ENCODE measurements at places on chromosomes 11 and 22.

DNA sequence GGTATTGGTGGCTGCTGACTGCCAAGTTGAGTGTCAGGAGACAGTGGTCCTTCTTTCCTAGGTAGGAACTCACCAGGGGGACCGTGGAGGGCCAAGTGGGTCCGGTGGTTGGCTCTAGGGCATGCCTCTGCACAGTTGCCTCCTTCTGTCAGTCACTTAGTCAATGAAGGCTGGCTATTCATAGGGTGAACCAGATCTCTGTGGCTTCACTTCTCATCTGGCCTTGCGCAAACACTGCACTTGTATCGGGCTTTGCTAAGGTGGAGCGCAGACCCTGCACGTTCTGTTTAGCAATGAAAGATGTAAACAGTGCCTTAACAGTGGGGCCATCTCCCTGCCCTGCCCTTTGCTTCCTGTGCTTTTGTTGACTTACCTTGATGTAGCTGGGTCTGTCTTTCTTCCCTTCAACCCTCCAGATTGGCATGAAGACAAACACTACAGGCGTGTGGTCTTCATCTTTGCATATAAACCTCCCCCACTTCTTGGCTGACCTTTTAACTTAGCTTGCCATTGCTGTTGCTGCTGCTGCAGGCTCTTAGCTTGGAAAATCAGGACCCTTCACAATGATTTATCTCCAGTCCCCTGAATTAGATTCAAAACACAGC lies 6.7 kb upstream of the SORL1-AS1 start:
- no peak for DNase-seq

GRCh38 chr22:43462701-43463100 lies 50.9 kb downstream of the MPPED1 start:
- DNase-seq: no peak

GRCh38 chr22:27073601-27074425 lies 416.4 kb downstream of the MIAT start:
- peak; percentile 54 for DNase-seq

DNA sequence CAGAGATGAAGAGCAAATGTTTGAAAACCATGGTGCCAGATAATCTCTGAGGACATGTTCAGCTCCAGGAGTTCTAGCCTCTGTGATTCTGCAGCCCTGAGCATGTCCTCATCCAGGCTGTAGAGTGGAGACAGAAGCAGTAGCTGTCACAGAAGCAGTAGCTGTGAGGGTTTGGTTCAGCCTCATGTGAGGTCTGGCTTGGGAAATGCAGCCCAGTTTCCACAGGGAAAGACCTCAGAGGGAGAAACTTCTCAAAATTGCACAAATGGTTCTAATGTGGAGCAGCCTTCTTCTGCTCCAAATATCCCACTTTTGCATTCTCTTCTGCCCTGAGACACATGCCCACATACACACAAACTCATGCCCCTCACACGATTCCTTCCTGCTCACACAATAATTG lies 48.4 kb downstream of the DBX1 start:
- no peak for DNase-seq

DNA sequence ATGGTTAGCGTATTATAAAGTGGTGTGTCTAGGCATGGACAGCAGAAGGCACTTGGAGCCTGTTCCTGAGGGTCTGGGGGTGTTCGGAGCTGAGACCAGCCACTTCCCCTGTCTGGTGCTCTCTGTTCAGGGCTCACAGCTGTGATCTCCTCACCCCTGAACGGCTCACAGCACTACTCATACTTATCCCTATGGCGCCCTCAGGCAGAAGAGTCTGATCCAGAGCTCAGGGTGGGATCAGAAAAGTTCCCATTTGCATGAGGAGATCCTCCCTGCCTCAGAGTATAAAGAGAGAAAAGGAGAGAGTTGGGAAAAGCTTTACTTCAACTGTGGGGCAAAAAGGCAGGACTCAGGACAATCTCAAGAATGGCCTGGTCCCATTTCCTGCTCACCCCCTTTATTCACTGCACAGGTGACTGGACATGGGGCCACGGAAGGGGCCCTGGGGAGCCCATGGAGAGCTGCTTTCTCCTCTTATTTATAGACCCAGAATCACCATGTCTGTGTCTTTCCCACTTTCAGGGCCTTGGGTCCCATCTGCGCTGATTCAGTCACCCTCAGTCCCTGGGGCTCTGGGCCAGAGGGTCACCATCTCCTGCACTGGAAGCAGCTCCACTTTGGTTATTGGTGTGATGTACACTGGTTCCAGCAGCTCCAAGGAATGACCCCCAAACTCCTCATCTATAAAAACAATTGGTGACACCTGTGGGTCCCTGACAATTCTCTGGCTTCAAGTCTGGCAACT lies 97.0 kb upstream of the TOP3B start:
- no peak for DNase-seq

DNA sequence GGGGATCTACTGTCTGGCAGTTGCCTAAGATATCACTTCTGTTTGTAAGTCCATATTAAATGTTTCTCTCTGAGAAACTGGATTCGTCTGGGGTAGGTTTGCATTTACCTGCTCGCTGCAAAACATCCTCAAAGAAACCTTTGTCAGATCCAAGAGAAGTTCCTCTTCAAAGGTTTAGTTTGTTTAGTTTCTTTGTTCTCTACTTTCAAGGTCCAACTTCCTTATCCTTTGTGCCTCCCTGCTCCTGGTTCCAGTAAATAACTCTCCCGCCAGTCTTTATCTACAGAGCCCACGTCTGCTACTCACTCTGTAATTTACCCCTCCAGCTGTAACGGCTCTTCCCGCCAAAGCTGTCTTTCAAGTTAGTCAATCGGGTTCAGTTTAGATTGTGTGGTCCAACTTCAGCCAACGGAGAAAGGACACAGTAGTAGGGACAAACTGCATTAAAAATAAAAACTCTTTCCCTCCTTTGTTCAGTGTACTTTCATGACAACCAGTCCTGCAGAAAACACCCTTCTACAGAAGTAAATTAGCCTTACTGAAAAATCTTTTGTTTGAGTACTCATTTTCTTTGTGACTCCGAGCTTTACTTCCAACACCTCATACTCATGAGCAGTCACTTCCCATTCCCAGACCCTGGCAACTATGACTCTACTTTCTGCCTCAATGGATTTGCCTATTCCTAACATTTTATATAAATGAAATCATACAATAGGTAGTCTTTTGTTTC lies 41.0 kb downstream of the TMPRSS5 start:
- DNase-seq: no peak

- DNase-seq: no peak
Observed at GRCh38 chr22:27128461-27129085, 471.2 kb downstream of the MIAT start.

DNA sequence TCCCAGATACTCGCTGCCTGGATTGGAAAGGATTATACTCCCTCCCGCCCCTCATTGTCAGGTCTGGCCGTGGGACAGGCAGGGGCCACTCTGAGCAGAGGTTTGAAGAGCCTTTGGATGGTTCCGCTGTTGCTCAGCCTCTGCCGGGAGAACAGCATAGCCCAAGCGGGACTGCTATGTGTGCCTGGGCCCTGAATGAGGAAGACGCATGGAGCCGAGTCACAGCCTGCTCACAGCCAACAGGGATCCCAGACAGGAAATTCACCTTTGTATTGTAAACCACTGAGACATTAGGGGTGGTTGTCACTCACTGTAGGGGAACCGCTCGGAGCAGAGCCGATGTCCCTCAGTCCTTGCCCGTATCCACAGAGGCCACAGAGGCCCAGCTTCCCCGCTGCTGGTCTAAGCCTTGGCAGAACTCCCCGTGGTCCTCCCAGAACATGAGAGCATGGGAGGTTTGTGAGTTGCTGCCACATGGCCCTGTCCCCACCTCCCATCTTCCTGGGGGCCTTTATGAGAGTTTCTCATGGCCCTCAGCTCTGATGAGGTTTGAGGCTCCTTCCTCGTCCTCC lies 10.7 kb upstream of the FAM118A start:
- DNase-seq: no peak

DNA sequence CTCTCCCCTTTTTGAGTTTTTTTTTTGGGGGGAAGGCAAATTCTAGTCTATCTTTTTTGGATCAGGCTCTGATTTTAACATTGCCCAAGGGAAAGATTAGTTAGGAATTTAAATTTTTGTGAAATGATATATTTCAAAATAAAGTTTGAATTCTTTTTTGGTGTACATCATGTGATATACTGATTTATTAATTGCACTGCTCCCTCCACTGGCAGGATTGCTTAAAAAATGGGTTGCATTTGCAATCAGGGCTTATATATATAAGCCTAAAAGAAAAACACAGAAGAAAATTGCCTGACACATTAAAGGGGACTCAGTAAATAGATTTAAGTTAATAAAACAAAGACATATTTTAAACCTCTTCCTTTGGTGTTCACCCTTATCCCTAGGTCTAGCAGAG lies 1.2 kb downstream of the DYNC2H1 start:
- DNase-seq: no peak

DNA sequence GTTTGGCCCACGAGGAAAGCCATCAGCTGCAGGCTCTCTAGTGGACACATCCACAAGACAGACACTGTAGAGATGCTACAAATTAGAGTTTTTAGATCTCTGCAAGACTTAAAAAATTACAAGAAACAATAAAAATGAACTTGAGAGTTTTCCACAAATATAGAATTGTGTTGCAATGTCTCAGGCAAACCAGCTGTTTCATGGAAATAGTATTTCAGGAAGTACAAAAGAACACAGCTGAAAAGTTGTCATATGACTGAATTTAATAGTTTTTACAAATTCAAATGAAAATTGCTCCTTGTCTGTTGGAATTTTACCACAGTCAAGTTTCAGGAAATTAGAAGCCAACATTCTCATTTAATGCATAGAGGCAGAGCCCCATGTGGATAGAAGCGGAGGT lies 184.5 kb upstream of the PITPNB start:
- DNase-seq: no peak
